ENCODE measurements at places on chromosomes 3 and 15. TPM values are rescaled to one million over a fixed set of nuclear protein-coding genes. Genes with fewer than 3 reads are reported as not detected.

Gene TRIM71
- not detected for total RNA-seq

Gene DCLK3
- not detected for total RNA-seq

Gene SLC2A2
- not detected for total RNA-seq

Gene ZNF445
- total RNA-seq = 17.8 TPM

Gene PDIA5
- total RNA-seq = 85.6 TPM

Gene SLC9C1
- 0.09 TPM for total RNA-seq

Gene ADGRG7
- not detected for total RNA-seq
